ENCODE measurements at places on chromosomes 16 and 17.

GRCh38 chr16:73056448-73056847, 8.5 kb upstream of the ZFHX3 start:
- DNase-seq: no peak

DNA sequence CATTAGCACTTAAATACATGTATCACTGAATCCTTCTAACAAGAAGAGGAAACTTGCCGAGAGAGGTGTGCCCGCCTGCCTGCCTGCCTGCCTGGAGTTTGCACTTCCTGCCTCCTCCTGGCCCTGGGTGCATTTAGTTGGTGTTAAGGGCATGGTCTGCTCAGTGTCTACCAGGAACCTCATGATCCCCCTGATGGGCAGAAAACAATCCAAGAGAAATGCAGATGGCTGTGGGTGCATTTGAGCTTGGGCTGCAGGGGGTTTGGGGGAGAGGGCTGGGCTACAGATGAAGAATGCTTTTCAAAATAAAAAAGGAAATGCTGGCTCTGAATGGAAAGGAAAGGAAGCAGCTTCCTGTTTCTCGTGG, 10.1 kb downstream of the KSR1 start:
- DNase-seq: no peak

- DNase-seq: peak; percentile 74
These were observed at the start of gene TENT4B for GRCh38 chr16:50152807-50153595. Gene TENT4B, plus strand, starts transcription at chr16:50153306. Its CDS starts 316 bp downstream, at chr16:50153622.

GRCh38 chr16:84836234-84836647, 16.5 kb downstream of the CRISPLD2 start:
- no peak for DNase-seq

DNA sequence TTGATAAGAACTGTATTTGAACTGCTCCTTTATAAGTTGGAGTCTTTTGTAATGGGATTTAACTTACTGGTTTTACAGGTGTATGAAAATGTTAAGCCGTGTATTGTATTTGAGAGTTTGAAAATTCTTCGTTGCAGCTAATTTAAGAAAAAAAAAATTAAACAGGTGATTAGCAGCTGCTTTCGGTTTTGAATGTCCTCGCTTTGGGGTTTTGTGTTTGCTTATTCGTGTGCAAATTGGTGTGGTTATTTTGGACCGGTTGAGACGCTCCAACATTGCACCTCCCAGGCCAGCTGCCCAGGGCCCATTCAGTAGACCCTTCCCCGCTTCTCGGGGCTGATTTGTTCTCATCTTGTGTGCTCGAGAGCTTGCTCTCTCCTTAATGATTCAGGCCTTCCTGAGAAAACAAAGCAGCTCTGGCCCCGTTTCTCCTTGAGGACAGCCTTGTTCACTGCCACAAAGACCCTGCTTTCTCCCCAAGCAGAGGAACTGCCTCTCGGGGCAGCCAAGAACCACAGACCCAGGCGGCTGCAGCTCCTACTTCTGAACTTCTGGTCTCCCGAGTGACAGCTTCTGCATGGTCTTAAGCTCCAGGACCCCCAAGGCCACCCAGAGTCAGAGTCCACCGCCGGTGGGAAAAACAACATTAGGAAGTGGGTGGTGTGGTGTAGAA, 100.5 kb downstream of the MSI2 start:
- no peak for DNase-seq

DNA sequence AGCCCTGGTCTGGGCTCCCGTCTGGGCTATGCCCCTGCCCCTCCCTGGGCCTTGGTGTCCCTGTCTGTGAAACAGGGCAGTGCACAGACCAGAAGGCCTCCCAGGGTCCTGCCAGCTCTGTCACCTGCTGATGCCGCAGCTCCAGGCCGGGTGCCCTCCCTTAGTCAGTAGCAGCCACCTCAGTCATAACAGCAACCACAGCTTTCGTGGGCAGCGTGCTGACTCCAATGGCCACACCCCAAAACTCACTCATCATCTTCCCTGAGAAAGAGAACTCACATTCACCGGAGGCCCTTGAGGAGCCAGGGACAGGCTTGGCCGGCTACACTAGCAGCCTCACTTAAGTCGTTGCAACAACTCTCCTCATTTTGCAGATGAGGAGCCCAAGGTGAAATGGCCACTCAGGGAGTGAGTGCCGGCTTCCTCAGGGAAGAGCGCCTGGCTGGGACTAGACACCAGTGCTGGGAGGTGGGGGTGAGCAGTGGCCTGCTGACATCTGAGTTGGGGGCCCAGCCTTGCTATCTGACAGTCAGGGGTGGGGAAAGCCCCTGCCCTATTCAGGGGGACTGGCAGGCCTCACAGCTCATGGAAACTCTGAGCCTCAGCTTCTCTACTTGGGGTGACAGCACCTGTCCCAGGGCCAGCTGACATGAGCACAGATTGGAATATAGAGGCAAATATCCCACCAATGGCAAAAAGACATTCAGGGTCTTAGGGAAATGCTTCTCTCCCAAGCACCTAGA, 22.6 kb downstream of the SLC5A10 start:
- no peak for DNase-seq

GRCh38 chr16:88342491-88342890, 40.3 kb upstream of the ZNF469 start:
- DNase-seq: no peak

- no peak for DNase-seq
These were observed 24.2 kb upstream of the ABCA3 start for GRCh38 chr16:2364638-2365210.

DNA sequence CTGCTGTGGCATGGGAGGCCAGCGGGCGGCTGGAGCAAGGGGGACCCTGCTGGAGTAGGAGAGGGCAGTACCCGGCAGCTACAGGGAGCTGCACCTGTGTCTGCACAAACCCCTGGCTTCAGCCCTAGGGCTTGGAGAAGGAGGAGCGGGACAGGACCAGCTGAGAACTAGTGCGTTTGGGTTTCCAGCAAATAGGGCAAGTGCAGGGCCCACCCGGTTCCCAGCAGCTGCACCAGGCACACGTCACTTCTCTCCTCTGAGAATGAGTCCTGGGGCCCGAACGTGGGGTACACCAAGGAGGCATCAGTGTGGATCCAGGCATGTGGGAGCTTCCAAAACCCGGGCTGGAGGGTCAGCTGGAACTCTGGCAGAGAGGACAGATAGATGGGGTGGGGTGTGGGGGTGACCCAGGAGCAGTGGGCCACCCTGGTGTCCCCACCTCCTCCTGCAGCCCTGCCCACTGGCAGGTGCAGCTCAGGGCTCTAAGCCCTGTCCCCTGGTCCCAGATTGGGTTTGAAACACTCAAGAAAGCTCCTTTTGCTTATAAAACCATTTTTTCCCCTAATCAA, 5.6 kb downstream of the C16orf89 start:
- no peak for DNase-seq

Measured in stimulated activated CD8-positive, alpha-beta memory T cell treated with anti-CD3 and anti-CD28 coated beads, Interleukin-7, amount 100 ng/mL, for 1 hour (primary cell).